Stimulated activated naive CD8-positive, alpha-beta T cell treated with anti-CD3 and anti-CD28 coated beads, Interleukin-15, Interleukin-2, amounts not matched to agents 100 U/mL and 50 U/mL, for 24 hours (primary cell): ENCODE measurements at places on chromosomes 11 and 22.

GRCh38 chr11:75239531-75240290, 863 bp upstream of the TPBGL start:
- DNase-seq: no peak

- DNase-seq: peak; percentile 96
These were observed at the start of gene TUBGCP6 for GRCh38 chr22:50244420-50245213. Gene TUBGCP6, minus strand, starts transcription at chr22:50245023. Its CDS starts 564 bp downstream, at chr22:50244459.

GRCh38 chr22:44828193-44828592, 75.8 kb downstream of the ARHGAP8 start:
- DNase-seq: peak; percentile 62

DNA sequence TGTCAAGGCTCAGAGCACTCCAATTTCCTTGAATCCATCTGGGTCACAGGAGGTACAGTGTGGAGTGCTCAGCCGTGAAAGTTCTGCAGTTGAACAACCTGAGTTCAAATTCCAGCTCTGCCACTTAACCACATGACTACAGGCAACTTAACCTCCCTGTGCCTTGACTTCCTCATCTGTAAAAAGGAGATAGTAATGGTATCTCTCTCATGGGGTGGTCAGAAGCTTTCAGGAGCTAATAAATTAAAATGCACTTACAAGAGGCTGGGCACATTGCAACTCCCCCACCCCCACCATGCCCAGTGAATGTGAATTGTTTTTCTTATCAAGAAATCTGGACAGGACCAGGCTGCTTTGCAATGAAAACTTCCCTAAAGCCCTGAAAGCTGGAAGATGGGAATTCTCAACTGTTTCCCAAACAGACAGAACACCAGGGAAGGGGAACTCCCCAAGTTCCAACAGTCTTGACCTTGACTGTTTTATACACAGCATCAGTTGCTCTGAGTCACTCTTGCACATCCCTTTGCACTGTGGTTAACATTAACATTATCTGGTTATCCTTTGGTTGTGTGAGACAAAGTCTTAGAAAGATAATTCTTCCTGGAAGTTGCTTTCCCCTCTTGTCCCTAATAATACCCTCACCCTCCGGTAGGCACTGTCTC, 137.0 kb downstream of the SLC1A2 start:
- DNase-seq: no peak

GRCh38 chr11:2097998-2098690, 41.0 kb downstream of the IGF2 start:
- no peak for DNase-seq
